CD4-positive, alpha-beta T cell treated with Interleukin-6 for 4 hours (primary cell): ENCODE measurements at places on chromosomes 16 and 17.

GRCh38 chr17:80981929-80982425, 9.7 kb upstream of the CHMP6 start:
- no peak for DNase-seq

DNA sequence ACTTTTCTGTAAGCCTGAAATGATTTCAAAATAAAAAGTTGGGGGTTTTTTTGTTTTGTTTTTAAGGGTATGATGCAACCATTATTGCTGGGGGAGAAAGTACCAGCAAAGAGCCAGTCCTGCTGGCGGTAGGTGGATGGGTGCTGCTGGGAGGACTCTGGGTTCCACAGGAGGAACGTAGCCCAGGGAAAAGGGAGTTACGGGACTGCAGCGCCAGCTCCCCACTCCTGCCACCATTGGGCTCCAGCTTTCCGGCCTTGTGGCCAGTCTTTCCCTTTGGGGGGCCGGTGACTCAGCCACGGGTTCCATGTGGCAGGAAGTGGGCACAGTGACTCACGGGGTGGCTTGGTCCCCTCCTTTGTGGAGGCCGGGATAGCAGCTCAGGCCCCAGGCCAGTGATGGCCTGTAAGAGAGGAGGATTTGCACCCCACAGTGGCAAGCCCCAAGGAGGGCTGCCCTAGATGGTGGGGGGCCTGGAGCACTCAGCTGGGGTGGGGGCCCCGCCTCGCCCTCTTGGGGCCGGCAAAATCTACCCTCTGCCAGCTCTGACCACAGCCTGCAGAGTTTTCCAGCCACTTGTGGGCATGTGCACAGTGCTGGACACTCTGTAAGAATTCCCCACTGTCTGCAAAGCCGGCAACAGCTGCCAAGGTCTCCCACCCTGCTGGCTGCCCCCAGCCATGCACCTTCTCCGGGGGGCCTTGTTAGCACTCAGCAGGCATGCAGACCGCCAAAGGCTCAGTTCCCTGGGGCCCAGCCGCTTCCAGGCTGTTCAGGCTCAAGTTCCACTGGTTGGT, 30.4 kb downstream of the SOCS3 start:
- DNase-seq = peak; percentile 43

- DNase-seq = no peak
Measured at GRCh38 chr17:55672585-55673501, 49.8 kb downstream of the TMEM100 start.

DNA sequence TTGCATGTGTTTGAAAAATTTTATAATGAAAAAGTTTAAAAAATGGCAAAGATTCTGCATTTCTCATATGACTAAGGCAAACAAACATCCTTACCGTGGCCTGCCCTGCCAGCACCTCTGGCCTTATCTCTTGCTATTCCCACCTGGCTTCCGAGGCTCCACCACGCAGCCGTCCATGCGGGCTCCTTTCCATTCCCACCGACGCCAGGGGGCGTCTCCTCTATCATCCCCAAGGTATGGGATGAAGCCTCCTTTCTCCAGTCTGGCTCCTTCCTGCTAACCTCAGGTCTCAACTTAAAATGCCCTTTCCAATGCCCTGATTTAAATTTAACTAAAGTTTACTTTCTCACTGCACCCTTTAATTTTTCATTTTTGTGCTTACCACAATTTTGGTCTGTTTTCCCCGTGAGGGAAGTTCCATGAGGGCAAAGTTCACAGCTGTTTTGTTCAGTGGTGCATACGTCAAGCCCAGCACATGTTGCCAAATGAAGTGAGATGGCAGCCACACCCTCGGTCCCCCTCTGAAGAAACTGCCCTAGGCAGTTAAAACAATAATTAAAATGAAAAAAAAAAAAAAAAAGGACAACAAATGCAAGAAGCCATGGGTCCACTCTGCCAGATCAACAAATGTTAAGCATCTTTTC, 13.3 kb upstream of the SDK2 start:
- peak; percentile 48 for DNase-seq

DNA sequence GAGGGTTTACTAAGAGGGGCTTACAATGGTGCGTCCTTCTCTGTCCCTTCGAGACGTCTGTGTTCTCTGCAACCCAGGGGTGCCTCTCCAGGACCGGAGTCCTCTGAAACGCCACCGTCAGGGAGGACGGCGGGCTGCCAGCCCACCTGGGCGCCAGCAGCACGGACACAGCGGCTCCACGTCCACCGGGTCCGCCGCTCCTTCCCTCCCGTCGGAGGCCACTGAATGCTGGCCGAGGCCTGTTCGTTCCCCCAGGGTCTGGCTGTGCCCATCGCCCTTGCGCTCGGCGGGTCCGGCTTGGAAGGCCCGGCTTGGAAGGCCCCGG, 403 bp downstream of the TEPSIN start:
- peak; percentile 14 for DNase-seq

DNA sequence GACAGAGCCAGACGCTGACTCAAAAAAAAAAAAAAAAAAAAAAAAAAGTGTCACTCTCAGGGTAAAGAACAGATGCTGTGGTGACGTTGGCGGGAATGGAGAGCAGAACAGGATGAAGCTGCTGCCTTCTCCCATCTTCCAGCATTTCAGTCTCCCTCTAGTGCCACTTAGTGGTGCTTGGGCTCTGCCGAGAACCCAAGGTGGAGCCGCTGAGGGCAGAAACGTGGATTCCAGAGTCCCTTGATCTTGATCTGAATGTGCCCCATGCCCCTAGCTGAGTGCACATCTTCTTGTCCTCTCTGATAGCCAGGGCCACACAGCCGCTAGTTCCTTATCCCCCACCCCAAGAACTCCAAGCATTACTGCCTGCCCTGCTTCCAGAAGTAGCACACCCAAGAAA, 43.2 kb upstream of the FA2H start:
- no peak for DNase-seq

DNA sequence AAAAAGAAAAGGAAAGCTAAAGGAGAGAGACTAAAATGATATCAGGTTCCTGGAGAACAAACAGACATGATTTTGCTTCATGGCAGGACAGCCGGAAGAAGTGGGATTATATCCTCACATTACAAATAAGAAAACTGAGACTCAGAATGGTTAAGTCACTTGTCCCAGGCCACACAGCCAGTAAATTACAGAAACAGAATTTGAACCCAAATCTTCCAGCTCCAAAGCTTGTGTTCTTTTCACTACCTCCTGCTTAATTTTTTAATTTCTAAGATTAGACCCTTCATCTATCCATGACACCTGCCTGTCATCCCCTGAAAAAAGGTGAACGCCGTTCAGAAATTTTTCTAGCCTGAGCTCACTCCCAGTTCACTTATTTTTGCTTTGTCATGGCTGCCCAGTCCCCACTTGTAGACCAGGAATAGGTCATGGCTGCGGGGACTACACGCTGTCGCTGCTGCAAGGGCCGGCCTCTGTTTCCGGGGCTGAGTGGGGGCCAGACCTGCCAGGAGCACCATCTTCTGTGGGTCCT, 36.1 kb downstream of the MAPT start:
- no peak for DNase-seq

GRCh38 chr16:16073891-16074881, 124.8 kb downstream of the ABCC1 start:
- DNase-seq = no peak

DNA sequence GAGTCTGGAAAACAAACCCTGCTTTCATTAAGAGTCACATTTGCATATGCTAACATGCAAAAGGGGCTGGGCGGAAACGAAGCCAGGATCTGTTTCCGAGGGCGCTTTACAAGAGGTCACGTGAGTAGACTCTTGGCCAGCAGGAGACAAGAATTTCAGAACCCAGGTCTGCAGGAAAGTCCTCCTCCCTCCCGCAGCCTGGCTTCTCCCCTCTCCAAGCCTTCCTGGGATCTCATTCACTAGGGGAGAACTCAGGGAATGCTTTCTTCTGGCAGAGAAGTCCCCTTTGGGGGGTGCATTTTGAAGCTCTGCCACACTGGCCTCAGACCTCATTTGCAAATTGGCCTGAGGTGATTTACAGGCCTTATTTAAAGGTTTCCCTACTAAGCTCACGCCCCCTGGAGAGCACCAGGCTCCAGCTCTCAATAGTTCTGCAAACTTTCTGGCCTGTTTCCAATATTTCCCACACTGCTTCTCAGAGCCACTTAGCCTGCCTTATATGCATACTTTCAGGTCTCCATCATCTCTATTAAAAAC, 57.2 kb upstream of the CACNG5 start:
- DNase-seq = no peak

GRCh38 chr16:49608779-49609178, 235.2 kb downstream of the C16orf78 start:
- DNase-seq = no peak

DNA sequence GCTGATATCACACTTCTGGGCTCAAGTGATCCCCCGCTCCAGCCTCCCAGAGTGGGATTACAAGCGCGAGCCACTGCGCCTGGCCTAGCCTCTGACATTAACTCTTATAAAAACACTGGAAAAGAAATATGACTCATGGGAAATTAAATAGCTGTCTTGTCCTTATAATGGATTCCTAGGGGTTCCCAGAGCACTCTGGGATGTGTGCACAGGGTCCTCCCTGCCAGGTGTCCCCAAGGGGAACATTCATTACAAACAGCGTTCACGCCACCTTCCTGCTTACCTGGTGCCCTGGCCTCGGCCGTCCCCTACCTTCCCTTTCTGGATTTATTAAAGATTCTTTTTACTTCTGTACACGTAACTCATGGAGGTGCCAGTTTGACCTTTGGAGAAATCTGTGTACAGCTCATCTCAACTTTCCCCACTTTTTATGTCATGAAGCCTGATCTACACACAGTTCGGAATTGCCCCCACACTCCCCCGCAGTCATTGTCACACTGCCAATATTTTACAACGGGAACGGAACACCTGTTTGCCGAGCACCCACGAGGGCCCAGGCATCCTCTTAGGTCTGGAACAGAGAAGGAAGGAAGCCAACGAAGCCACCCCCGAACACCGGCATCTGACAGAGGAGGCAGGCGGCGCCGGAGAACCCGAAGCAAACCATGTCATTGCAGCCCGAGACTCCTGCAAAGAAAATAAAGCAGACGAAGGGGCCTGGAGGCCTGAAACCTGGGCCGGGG, 39.7 kb upstream of the MEAK7 start:
- DNase-seq = peak; percentile 67

GRCh38 chr16:7330709-7331108, 1.9 kb upstream of the RBFOX1 start:
- DNase-seq = no peak

GRCh38 chr17:11880714-11881113, 116.6 kb downstream of the ZNF18 start:
- no peak for DNase-seq

- no peak for DNase-seq
Measured at GRCh38 chr16:414395-415169, 10.9 kb upstream of the RAB11FIP3 start.

DNA sequence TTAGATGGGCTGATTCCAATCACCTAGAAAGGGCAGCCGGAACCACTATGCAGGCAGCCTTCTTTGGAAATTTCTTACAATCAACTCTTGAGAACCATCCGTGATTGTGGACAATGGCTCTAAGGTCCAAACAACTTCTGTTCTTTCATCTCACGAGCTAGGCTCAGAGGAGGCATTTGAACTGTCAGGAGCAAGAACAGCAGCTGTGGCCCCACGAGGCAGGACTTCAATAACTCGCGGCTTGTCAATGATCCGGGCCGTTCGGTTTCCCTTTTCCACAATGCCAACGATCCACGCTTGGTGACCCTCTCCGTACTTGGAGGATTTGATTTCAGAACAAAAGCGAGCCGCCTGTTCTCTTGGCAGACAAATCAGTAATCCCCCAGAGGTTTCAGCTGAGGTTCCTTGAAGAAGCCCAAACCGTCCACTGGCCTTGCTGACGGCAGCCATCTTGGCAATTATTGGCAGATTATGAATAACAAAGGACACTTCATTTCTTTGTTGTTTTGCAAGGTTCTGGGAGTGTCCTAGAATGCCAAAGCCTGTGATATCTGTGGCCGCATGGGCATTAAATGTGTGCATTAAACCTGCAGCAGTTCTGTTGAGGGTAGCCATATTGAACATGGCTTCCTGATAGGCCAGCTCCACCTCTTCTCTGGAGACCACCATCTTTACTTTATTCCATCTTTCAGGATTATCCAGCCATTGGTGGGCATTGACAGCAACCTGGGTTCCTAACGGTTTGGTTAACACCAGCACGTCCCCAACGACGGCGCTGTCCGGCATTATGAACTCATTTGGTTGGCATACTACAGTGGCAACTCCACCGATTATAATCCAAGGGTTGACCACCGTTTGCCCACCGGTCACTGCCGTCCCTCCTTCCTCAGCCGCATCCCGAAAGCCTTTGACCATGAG, 1.2 kb downstream of the SEPHS2 start:
- no peak for DNase-seq

DNA sequence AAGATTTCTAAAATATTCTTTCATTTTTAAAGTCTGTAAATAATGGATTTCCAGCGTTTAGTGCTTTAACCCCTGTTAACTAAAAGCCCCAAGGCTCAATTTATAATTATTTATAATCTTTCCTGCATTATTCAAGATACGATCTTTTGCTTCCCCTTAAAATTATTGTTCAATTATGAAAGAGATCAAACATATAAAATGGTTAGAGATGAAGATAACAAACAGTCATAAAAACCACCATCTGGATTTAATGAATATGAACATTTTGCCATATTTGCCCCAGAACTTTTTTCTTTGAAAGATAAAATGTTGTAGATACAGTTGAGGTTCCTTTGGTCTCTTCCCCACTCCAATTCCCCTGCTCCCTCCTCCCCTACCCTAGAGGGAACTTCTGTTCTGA, 17.6 kb downstream of the WWP2 start:
- DNase-seq = no peak

DNA sequence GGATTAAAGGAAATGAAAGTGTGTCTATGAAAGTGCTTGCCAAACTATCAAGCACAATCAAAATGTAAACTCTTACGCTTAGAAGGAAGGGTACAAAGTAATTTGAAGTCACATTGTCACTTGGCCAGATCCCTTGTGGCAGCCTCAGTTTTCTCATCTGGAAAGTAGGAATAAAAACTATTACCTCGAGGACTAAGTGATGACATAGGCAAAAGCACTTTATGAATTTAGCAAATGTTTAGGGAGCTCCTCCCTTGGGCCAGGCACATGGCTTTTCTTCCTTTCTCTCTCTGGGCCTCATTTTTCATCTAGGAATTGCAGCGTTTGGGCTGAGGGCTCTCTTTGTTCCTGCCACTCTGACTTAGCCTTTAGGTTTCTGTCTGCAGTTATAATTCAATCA, 28.5 kb downstream of the DYNLL2 start:
- no peak for DNase-seq
